NCI-H526 treated with DMSO at 0.1 percent for 48 hours (cell line): ENCODE measurements at places on chromosomes 12 and 14.

GRCh38 chr14:93073358-93073707, 42.4 kb downstream of the ITPK1 start:
- DNase-seq: no peak

- no peak for DNase-seq
These were observed 1.1 kb upstream of the SENP1 start for GRCh38 chr12:48106681-48107613.

DNA sequence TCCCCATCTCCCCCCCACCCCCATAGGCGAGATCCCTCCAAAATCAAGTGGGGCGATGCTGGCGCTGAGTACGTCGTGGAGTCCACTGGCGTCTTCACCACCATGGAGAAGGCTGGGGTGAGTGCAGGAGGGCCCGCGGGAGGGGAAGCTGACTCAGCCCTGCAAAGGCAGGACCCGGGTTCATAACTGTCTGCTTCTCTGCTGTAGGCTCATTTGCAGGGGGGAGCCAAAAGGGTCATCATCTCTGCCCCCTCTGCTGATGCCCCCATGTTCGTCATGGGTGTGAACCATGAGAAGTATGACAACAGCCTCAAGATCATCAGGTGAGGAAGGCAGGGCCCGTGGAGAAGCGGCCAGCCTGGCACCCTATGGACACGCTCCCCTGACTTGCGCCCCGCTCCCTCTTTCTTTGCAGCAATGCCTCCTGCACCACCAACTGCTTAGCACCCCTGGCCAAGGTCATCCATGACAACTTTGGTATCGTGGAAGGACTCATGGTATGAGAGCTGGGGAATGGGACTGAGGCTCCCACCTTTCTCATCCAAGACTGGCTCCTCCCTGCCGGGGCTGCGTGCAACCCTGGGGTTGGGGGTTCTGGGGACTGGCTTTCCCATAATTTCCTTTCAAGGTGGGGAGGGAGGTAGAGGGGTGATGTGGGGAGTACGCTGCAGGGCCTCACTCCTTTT, 2.7 kb downstream of the GAPDH start:
- no peak for DNase-seq

DNA sequence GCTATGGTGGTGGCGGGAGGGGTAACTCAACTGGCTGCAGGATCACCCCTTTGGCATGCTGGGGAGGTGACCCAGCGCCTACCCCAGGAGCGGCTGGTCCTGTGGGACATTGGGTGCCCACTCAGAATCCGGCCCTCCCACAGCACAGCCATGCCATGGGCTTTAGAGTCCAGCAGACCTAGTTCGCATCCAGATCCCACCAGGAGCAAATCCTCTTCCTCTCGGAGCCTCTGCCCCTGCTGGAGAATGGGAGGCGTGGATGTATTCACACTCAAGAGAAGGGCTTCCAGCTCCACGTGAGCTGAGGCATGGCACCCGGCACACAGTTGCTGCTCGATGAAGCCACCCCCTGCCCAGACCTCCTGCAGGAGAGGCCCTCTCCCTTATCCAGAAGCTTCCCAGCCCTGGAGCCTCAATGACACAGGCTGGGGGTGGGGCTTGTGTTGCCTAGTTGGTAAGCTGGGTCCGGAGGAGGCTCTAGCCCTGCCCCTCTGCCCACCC, 17.7 kb downstream of the FAM222A start:
- DNase-seq: no peak

DNA sequence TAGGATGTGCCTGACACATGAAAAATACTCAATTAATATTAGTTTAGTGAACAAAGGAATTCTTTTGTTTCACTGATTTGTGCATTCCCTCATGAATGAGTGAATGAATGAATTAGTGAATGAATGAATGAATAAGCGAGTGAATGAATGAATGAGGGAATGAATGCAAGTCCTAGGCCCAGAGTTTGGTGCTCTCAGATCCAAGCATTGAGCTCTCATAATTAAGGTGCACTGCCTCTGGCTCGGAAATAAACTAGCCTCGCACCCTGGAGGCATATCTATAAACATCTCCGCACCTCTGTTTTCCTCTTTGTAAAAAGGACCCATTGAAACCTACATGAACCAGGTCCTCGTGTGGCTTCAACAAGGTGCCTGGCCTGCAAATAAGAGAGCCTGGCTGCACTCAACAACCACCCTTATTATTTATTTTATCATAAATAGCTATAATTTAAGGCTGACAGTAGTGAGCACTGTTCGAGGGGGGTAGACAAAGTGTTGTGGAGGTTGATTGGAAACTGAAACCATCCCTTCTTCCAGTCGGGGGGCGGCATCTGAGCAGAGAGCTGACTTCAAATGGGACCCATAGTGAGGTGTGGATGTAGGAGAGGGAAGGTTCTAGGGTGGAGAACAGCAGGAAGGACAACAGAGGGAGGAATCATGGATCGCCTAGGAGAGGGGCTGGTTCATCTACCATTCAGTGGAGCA, 316.8 kb downstream of the BCL11B start:
- DNase-seq: no peak

DNA sequence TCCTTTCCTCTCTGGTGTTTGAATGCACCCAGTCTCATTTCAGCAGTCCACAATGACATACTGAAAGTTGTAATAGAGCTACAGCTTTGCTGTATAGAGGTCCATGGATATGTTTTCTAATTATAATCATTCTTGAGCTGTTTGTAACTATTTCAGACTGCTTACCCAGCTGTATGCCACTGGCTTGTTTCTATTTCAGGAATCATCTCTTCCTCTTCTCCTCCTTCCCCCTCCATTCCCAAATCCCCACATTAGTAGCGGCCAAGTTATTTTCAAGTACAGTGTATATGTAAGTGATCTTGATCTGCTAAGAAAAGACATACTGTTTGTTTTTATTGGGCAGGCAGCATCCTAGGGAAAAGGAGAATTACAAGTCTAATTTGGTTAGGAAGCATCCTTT, 775.0 kb downstream of the DIO2 start:
- DNase-seq: no peak

DNA sequence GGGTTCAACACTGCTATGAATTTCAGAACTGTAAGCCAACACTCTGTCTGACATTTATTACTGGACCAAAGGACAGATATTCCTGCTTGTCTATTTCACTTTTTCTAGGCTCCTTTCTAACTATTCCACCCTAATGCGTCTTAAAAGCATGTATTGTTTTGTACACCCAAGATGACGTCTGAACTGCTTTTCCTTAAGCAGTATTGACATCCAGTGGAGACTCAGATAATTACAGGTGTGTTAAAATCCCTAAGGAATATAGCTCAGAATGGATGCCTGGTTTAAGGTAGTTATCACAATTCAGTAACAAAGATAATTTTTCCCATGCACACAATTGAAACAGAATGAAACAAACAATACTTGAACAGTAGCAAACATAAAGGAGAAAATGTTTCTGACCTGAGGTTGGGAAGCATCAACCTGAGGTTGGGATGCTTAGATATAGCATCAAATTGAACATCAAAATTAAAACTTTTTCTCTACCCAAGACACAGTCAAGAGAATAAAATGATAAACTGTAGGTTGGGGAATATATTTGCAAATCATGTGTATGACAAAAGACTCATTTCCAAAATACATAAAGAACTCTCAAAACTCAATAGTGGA, 93.7 kb upstream of the PTPRR start:
- DNase-seq: peak; percentile 24

DNA sequence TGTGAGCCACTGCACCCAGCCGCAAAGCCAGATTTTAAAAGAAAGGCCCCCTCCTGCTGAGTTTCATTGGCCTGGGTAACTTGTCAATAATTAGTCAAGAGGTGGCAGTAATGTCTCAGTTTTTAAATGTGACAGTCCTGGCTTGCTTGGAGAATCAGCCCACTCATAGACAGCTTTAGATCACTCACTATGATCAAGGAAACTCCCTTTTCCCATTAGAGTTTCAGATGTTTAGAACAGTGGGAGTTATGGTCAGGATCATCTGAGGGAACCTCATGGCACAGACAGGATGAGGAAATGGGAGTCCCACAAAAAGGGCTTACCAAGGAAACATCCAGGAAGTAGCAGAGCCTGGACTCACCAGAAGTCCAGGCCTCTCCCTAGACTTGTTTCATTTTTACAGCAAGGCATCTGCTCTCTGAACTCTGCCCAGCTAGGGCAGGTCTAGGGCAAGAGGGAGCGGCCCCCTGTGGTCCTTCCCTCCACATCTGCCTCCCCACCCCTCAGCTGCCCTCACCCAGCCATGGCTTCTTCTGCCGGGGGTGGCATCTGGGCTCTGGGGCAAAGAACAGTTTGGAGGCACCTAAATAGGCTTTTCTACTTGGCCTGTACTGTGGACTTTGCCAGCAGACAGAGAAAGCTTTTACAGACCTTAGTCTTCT, 11.2 kb downstream of the BCL2L14 start:
- peak; percentile 61 for DNase-seq

DNA sequence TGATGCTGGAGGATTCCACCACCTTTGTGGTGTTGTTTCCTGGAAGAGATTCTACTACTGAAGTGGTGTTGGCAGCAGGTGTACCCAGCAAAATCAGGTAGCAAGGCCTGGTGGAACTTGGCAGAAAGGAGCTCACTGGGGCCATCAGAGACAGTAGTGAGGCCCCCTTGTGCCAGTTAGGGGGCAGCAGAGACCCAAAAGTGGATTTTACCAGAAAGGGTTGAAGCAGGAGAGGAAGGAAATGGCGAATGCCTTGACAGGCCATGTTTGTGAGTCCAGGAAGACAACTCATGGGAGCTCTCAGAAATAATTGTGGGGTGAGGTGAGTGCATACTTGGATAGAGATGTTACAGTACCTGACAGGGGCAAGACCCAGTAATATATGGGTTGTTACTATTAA, 137.7 kb upstream of the FGD4 start:
- DNase-seq: no peak

- DNase-seq: no peak
These were observed 102.2 kb downstream of the ARF6 start for GRCh38 chr14:49994951-49995561.

DNA sequence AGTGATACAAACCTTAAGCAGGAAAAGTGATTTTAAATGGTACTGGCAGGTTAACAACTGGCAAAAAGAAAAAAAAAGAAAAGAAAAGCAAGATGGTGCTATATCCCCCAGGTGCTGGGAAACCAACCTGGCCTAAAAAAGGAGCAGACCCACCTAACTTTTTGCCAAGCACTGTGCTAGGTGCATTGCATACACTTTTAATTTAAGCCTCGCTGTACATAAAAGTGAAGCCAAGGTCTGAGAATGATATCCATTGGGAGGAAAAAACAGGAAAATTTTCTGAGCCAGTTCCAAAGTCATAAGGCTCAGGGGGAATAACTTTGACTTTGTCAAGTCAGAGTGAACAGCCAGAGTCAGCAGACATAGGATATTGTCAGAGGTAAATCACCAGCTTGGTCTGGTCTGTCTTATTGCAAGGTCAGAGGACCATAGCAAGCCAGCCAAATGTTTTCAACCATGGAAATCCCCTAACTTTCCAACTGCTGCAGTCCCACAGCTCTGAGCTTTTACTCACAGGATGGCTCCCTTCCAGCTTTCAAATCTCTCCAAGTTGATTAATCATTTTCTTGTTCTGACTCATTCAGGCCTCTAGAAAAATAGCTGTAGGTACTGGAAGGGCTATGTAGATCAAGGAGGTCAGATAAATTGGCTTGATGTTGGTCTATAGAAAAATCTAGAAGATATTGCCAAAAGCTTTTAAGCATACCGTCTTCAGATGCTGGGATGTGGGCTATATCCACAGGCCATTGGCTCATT, 412.9 kb downstream of the RAD51B start:
- DNase-seq: no peak

DNA sequence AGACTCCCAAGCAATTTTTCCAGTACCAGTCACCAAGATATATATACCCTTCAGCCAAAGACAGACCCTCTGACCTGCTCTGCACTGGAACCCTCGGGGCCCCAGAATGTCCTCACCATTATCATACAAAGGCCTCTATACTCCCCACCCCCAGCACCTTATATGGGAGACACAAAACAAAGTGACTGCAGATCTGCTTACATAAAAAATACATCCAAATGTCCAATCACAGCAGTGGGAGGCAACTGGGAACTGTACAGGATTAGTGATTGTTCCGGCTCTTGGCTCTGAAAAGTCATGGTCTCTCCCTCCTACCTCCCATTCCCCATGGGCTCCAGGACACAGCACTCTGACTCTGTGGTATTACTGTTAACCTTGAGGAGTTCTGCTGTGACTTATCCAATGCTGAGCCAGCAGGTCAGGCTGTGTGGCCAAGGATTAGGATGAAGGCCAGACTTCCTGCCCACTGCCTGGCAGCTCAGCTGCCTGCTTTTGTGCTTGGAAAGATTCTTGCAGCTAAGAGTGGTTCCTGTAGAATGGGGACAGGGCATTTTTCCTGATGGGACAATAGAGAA, 13.7 kb downstream of the OXA1L start:
- DNase-seq: no peak

DNA sequence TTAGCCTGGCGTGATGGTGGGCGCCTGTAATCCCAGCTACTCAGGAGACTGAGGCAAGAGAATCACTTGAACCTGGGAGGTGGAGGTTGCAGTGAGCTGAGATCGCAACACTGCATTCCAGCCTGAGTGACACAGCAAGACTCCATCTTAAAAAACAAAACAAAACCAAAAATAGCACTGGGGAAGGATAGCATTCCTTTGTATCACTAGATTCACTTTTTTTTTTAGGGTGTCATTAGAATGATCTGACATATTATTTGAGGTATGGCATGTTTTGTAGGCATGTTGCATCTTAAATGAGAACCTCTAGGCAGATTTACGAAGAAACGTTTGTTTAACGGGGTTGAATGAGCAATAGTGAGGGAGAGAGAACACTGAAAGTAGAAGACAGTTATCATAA, 16.8 kb upstream of the FAR2 start:
- DNase-seq: no peak

DNA sequence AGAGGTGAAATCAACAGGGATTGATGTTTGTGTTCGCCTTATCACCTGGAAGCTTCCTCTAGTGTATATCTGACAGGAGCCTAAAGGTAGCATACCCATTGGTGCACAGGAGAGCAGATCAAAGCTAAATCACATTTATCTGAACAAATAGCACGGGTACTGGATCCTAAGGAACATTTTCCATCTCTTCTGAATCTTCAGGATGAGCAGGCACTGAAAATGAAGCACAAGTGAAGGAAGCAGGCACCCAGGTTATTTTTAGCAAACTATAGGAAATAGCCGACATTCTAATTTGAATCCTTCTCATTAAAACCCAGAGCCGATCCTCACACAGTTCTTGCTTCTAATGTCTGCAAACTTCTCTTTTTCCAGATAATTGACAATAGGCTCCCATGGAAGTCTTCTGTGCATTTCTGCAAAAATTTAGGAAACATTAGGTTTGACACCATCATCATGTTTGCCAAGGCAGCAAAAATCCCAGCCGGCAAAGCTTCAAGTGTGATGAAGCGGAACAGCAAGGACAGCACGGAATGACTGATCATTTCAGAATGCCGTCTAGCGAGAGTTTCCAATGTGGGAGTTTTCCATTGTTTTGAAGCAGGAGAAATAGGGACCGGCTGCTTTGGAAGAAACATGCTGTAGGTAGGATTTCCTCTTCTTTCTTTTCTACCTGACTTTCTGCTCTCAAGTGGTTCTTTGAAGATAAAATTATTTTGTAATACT, 24.3 kb upstream of the RGS6 start:
- DNase-seq: no peak

GRCh38 chr12:85617307-85618091, 218.7 kb downstream of the RASSF9 start:
- no peak for DNase-seq
